Effector memory CD4-positive, alpha-beta T cell (primary cell): ENCODE measurements at places on chromosomes 3 and 15.
A peak's percentile ranks its signal among the peaks of the same experiment; 100 is the strongest.

DNA sequence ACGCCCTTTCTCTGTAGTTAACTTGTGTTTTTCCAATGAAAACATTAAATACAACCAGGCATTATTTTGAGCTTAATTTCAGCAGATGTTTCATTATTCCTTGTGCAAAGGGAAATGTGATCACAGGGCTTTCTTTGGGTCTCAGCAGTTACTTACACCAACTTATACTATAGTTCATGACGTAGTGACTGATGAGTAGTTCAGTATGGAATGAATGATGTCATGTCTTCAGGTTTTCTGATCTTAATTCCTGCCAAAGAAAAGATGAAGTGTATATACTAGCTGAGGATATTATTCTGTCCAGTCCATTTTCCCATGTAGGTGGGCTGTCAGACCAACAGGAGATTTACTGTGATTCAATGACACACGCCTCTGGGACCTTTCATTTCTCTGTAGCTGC lies 61.3 kb downstream of the MYRIP start:
- H3K4me3 ChIP-seq: no peak overlapping the region
- H3K27me3 ChIP-seq: no peaks in the 10 kb centered on the region
- no peak overlapping the region for H3K27ac ChIP-seq
- DNase-seq: no peak
- H3K36me3 ChIP-seq: no peaks in the 10 kb centered on the region
- H3K4me1 ChIP-seq: no peaks in the 10 kb centered on the region

DNA sequence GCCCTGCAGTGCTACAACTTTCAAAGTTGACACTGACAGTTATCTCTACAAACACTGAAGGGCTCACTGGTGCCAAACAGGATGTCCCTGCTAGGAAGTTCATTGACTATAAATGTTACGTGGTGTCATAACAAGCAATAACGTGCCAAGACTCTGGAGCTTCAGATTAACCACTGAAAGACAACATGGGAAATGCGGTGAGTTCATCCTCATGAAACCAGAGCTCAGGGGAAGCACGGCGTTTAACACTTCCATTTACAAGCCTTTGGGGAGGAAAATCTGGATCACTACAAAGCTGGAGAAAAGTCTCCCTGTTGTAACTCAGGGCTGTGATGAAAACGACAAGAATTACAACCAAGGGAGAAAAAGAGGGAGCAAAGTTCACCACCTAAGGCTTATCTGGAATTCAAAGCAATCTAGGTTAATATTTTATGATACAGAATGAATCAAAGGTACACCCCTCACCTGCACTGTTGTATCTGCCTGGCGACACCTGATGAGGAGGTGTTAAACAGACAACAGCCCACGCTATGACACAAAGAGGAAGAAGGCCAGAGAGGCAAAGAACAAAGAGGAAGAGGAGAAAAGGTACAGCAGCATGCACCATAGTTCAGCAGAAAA lies 27.0 kb downstream of the SHQ1 start:
- H3K4me1 ChIP-seq: peaks cover 3% of the 10 kb centered on the region
- no peak overlapping the region for H3K4me3 ChIP-seq
- peaks cover 9% of the 10 kb centered on the region for H3K36me3 ChIP-seq

DNA sequence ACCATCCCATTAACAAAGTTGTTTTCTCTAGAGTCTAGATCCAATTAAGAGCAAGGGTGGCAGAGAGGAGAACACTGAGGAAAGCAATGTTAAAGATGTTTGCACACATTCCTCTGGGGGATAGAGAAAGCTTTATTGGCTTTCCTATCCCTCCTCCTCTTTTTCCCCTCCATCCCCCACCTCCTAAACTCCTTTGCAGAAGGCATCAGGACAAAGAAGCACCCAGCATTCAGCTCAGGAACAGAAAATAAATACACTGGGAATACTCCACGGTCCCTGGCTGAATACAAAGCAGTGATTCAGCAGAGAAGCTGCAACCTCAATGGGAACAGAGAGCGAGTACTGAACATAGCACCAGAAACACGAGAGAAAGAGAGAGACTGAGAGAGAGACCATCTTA lies 21.9 kb downstream of the LSAMP start:
- H3K27me3 ChIP-seq: no peaks in the 10 kb centered on the region
- H3K4me3 ChIP-seq: no peak overlapping the region
- no peak overlapping the region for H3K27ac ChIP-seq
- no peak for DNase-seq
- H3K36me3 ChIP-seq: no peaks in the 10 kb centered on the region

DNA sequence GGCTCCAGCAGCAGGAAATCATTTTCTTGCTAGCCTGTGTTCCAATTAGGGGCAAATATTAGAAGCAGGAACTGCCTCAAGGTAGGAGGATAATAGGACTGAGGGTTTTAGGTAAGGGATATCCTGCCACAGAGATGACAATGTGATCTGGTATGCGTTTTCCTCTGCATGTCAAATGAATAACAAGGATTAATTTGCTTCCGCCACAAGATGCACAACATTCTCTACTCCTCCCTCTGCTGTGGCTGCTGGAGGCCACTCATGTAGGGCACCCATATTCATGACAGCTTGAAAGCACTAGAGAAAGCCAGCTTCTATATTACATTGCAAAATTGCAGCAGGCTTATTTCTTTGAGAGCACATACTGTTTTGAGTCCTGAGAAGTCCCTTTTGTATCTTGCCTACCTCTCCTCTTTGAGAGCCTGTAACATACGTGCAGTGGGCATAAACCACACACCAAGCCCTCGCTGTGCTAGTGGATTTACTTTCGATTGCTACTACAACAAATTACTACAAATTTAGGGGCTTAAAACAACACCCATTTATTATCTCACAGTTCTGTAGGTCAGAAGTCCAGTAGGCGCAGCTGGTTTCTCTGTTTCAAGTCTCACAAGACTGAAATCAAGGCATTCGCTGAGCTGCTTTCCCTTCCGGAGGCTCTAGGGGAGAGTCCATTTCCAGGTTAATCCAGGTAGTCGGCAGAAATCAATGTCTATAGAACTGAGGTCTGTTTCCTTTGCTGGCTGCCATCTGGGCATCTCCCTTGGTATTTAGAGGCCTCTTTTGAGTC lies 5.9 kb upstream of the CD47 start:
- no peak overlapping the region for H3K4me3 ChIP-seq
- DNase-seq: no peak
- no peak overlapping the region for H3K27ac ChIP-seq
- no peaks in the 10 kb centered on the region for H3K36me3 ChIP-seq
- H3K4me1 ChIP-seq: peaks cover 32% of the 10 kb centered on the region

DNA sequence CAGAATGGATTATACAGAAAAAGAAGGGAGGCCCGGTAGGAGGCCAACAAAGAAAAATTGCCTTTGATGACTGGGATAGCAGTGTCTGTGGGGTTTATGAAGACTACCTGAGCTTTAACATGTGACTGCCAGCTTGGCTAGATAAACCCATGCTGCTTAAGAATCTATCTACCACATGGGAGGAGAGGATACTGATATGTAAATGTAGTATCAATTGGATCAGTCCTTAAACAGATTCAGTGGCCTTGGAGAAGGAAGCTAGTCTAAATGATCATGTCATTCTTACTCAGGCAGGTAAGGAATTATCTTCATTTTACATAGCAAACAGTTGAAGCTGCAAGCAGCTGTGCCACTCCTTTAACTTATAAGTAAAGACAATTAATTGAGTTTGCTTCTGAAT lies 50.0 kb upstream of the SYNPR start:
- DNase-seq: no peak
- no peak overlapping the region for H3K27ac ChIP-seq
- no peaks in the 10 kb centered on the region for H3K4me1 ChIP-seq
- no peak overlapping the region for H3K4me3 ChIP-seq
- H3K36me3 ChIP-seq: no peaks in the 10 kb centered on the region

DNA sequence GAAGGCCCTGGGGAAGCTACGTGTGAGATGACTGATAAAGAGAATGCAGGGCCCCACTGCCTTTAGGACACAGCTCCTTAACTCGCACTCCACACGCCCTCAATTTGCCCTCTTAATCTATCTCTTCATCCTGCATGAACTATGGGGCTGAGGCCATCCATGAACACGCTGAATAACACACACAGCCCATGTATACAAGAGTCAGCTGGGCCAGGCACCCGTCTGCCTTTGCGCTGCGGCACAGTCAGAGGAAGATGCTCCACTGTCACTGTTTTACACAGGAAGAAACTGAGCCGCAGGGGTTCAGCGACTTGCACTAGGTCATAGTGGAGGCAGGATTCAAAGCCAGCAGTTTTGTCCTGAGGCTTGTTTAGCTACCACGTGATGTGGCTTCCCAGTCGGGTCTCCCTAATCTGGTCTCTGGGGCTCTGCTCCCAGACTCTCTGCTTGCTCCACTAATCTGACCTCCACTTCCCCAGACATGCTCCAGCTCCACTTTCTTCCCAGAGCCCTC lies 43.9 kb downstream of the TLE3 start:
- H3K27me3 ChIP-seq: no peaks in the 10 kb centered on the region
- peaks cover 95% of the 10 kb centered on the region for H3K36me3 ChIP-seq
- no peak for DNase-seq
- H3K4me3 ChIP-seq: no peak overlapping the region

DNA sequence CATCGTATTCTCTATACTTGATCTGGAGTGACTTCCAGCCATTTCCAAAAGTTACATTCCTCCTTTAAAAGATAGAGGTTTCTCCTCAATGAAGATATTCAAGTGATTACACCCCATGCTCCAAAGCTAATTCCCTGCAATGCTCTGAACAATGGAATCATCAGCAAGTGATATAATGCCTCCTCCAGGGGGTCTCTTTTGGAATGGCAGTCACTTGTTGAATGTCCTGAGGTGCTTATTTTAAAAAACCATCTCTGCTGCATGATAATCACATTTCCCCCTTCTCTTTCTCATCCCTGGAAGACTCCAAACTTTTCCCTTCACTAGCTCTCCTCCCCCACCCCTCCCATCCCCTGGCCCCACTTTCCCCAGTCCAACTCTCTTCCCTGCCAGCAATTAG lies 2.6 kb downstream of the LHFPL4 start:
- no peak overlapping the region for H3K4me3 ChIP-seq
- H3K27me3 ChIP-seq: peaks cover 16% of the 10 kb centered on the region

DNA sequence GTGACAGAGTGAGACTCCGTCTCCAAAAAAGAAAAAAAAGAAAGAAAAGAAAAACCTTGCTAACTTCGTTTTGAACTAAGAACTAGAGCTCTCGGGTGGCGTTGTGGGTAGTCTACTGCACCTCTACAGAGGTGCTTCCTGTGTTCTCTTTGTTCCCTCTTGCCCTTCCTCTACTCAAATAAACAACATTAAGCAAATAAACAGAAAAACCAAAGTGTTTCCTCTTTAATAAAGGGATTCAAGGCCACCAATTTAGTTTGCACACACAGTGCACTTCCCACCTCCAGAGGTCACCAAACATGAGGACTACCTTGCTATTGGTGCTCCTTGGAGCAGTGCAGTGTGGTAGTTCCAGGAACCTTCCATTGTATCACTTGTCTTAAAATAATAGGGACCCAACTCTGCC lies 354.2 kb upstream of the TBL1XR1 start:
- no peak overlapping the region for H3K27ac ChIP-seq
- H3K36me3 ChIP-seq: no peaks in the 10 kb centered on the region
- H3K4me3 ChIP-seq: no peak overlapping the region
- no peak for DNase-seq
- peaks cover 16% of the 10 kb centered on the region for H3K4me1 ChIP-seq
- H3K27me3 ChIP-seq: no peaks in the 10 kb centered on the region

- no peak overlapping the region for H3K4me3 ChIP-seq
- no peaks in the 10 kb centered on the region for H3K27me3 ChIP-seq
- no peak overlapping the region for H3K27ac ChIP-seq
- H3K4me1 ChIP-seq: no peaks in the 10 kb centered on the region
- no peak for DNase-seq
Observed at GRCh38 chr15:80608688-80609087, 86.4 kb upstream of the ABHD17C start.

DNA sequence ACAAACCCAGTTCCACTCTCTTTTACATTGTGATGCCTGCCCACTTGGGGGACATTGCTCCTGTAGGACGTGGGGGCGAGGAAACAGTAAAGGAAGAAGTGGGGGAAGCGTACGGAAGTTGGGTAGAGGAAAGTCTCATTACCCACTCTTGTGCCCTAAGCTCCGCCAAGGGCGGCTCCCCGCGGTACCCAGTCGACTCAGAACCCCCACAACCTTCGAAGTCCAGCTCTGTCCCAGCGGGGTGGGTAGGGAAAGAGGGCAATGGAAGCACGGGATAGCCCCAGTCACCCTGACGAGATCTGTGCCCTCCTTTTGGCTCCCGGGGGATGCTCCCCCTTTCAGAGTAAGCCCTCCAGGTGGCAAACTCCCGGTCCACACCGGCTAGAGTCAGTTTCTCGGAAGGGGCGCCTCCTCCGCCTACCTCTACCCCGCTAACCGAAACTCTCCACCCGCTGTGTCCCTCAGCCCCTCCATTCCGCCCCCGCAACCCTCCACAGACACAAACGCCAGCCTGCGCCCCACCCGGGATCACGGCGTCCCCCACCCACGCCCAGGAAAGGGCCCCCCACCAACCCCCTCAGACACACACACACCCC lies 527 bp downstream of the CSNK1G1 start:
- DNase-seq: no peak
- no peaks in the 10 kb centered on the region for H3K4me1 ChIP-seq
- peak overlapping the region; percentile 72 for H3K27ac ChIP-seq
- no peaks in the 10 kb centered on the region for H3K36me3 ChIP-seq
- H3K27me3 ChIP-seq: no peaks in the 10 kb centered on the region
- peak overlapping the region; percentile 98 for H3K4me3 ChIP-seq

GRCh38 chr15:88276821-88277410 lies 20.4 kb upstream of the NTRK3 start:
- no peaks in the 10 kb centered on the region for H3K36me3 ChIP-seq
- H3K27me3 ChIP-seq: no peaks in the 10 kb centered on the region
- no peak overlapping the region for H3K4me3 ChIP-seq
- H3K27ac ChIP-seq: no peak overlapping the region
- no peaks in the 10 kb centered on the region for H3K4me1 ChIP-seq

GRCh38 chr3:152256851-152257562 lies 11.7 kb upstream of the MBNL1 start:
- H3K27ac ChIP-seq: peak overlapping the region; percentile 86
- peak overlapping the region; percentile 8 for H3K4me3 ChIP-seq
- no peaks in the 10 kb centered on the region for H3K36me3 ChIP-seq
- H3K4me1 ChIP-seq: peaks cover 54% of the 10 kb centered on the region
- no peak for DNase-seq

GRCh38 chr15:72521682-72522081 lies 47.6 kb downstream of the ARIH1 start:
- DNase-seq: no peak
- H3K27me3 ChIP-seq: no peaks in the 10 kb centered on the region
- H3K27ac ChIP-seq: no peak overlapping the region
- H3K4me3 ChIP-seq: no peak overlapping the region
- no peaks in the 10 kb centered on the region for H3K4me1 ChIP-seq

- no peaks in the 10 kb centered on the region for H3K36me3 ChIP-seq
- H3K27ac ChIP-seq: no peak overlapping the region
Observed at GRCh38 chr3:112489674-112490479, 9.4 kb downstream of the BTLA start.

GRCh38 chr3:111314898-111315297 lies 227.1 kb upstream of the CD96 start:
- H3K27me3 ChIP-seq: no peaks in the 10 kb centered on the region
- H3K36me3 ChIP-seq: no peaks in the 10 kb centered on the region
- H3K4me1 ChIP-seq: peaks cover 24% of the 10 kb centered on the region
- H3K27ac ChIP-seq: no peak overlapping the region
- no peak for DNase-seq
- H3K4me3 ChIP-seq: no peak overlapping the region

- DNase-seq: no peak
- H3K36me3 ChIP-seq: no peaks in the 10 kb centered on the region
- H3K4me1 ChIP-seq: no peaks in the 10 kb centered on the region
- no peaks in the 10 kb centered on the region for H3K27me3 ChIP-seq
Observed at GRCh38 chr15:91890614-91891013, 37.1 kb downstream of the SLCO3A1 start.

GRCh38 chr3:161233557-161233956 lies 12.4 kb downstream of the NMD3 start:
- no peak overlapping the region for H3K27ac ChIP-seq
- H3K36me3 ChIP-seq: peaks cover 20% of the 10 kb centered on the region
- no peak for DNase-seq
- no peaks in the 10 kb centered on the region for H3K4me1 ChIP-seq
